NCI-H1048 (cell line): ENCODE measurements at places on chromosomes 6 and 20.

DNA sequence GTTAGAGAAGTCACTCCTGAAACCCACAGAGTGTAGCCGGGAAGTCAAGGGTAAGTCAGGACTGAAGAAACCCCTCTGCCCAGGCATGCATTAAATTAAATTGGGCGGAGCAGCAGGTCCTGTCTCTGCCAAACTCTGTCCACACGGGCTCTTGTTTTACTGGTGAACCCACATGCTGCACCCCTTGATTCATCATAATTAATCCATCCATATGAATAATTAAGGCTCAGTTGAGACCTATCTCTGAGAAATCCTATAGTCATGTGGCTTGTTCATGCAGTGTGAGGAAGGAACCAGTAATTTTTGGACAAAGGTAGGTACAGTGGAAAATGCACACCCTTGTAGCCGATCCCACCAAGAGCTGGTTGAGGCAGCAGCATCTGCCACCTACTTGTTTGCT is 43.0 kb downstream of the PXDC1 start:
- DNase-seq = no peak

DNA sequence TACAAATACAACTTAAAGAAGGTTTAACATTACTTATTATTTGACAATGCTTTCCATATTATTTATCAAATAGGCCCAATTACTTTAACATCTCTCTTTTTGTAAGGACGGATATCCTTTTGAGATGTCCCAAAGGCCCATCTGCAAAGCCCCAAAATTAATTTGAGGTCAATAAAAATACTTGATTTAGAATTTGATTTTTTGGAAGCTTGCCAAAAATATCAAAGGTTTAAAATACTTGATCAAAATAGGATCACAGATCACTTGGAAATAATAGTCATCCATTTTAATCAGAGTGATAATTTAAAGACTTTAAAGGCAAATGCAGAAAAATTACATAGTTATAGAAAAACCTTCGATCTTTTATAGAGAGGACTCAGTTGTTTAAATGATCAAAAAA is 8.1 kb downstream of the C6orf58 start:
- DNase-seq = no peak

DNA sequence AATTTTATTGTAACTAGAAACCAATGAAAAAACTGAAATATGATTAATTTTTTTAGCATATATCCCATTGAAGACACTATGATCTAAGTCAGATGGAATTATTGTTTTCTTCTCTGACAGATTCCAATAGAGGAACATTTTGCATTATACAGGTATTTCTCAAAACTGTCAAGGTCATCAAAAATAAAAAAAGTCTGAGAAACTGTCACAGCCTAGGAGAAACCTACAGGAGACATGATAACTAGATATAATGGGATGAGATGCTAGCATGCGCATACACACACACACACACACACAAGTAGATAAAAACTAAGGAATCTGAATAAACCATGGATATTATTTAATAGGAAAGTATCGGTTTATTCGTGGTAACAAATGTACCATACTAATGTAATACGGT is 161.9 kb upstream of the HCRTR2 start:
- DNase-seq = no peak

GRCh38 chr6:151681433-151682059 is 125.9 kb upstream of the ESR1 start:
- DNase-seq = no peak

DNA sequence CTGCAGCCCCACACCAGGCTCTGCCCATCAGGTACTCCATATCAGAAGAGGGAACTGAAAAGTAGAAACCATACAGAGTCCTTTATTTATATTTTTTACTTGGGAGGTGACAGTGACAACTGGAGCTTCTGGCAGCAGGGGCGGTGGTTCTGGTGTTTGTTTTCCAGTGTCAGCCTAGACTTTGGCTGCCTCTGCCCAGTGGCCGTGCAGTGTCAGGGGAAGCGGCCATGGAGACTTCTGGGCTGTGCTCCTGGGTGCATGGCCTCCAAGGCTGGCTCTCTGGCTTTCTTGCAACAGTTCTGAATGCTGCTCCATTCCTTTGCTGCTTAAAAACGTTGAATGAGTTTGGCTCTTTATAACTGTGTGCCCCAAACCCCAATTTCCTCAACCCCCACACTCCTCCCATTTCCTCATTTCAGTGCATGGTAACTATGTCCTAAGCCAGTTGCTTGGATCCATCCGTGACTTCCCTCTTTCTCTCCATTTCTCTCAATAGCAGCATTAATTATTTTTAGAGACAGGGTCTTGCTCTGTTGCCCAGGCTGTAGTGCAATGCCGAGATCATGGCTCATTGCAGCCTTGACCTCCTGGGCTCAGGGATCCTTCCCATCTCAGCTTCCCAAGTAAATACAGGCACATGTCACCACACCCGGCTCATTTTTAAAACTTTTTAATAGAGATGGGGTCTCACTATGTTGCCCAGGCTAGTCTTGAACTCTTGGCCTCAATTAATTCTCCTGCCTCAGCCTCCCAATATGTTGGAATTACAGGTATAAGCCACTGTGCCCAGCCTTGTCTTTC is 141.1 kb upstream of the SGK1 start:
- DNase-seq = no peak

DNA sequence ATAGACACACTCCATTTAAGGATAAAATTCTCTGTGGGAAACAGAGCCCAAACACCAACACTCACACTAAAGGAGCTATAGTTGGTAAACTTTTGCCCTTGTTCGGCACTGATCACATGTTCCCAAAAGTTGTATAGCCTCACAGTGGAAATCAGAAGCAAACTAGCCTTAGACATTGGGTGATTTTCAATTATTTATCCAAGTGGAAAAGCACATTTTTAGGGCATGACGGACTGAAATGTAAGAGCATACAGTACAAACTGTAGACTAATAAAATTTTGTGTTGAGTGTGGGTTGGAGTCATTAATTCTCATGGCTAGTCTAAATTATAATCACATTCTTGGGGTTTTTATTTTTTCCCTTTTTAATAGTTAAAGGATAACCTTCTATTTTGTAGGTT is 202.4 kb downstream of the MOXD1 start:
- no peak for DNase-seq

GRCh38 chr6:38182426-38182825 is 362.9 kb downstream of the ZFAND3 start:
- DNase-seq = no peak

DNA sequence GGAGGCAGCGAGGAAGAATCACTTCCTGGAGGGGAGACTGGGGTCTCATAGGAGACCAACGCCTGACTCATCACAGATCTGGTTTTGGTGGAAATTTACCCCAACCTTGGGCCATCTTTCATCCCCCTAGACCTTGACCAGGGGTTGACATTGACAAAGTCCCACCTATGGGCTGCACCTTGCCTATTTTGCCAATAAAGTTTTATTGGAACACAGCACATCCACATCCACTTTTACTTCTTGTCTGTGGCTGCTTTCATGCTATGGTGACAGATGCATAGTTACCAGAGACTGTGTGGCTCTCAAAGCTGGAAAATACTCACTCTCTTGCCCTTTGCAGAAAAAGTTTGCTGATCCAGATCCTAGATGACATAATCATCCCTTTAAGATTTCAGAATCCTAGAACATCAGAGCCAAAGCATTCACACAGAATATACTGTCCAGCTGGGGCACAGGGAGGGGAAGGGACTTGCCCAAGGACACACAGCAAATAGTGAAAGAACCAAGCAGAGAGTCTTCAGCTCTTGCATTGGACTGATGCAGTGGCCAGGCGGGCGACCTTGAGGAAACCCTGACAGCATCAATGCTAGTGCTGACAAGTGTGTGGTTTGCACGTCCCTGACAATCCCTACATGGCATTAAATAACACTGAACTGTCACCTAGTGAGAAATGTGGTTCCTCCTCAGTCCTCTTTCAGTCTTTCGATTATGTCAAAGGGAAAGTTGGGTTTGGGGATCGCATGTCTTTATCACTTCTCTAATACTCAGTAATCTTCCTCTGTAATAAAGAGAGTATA is 41.2 kb downstream of the CD40 start:
- no peak for DNase-seq

DNA sequence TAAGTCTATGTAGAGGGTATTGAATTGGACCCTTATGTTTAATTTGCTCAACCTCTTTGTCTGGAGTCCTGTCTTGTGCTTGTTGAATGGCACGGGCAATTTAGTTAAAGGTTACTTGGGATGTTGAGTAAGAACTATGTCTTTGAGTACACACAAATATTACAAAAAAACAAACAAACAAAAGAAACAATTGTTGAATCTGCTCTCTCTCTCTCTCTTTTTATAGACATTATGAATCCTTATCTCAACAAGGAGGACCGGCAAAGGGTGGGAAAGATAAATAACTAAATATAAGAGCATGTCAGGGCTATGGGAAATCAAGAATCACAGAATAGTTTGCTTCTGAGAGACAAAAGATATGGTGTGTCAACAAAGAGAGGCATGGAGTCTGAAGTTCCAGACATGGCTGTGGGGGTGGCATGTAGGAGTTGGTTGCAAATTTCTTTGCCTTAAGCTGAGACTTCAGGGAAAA is 608.6 kb downstream of the UTRN start:
- no peak for DNase-seq

GRCh38 chr6:53361549-53362031 is 12.8 kb upstream of the ELOVL5 start:
- no peak for DNase-seq

DNA sequence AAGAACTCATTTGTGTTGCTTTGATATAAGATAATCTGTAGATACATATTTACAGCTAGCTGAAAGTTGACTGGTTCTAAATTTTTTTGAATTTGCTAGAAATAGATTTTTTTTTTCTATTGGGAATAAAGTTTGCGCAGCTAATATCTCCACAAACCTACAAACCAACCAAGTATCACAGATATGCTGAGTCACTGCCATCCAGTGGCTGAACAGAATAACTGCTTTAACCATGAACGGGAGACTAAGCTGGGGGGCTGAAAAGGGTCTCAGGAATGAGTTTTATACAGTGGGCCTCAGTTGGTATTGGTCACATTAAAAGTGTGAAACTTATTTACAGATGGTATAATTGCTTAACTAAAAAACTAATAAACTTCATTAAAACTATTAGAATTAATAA is 326.7 kb upstream of the CNR1 start:
- DNase-seq = no peak

DNA sequence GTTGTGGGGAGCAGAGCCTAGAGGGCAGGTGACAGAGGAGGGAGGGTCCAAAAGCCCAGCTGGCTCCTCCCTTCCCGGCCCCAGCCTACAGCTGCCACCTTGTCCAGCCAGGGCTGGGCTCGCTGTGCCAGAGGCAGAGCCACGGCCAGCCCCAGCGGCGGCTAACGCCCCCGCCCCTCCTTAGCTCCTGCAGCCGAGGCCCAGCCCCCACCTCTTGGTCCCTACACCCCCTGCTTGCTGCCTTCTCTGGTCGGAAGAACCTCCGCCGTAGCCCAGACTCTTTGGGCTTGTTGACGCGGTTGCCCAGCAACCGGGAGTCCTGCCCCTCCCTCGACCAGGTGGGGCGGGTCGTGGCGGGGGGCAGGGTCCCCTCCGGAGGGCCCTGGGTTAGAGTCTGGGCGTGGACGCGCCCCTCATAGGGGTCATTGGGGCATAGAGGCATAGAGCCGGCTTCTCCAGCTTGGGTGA is 521 bp upstream of the LKAAEAR1 start:
- DNase-seq = no peak

DNA sequence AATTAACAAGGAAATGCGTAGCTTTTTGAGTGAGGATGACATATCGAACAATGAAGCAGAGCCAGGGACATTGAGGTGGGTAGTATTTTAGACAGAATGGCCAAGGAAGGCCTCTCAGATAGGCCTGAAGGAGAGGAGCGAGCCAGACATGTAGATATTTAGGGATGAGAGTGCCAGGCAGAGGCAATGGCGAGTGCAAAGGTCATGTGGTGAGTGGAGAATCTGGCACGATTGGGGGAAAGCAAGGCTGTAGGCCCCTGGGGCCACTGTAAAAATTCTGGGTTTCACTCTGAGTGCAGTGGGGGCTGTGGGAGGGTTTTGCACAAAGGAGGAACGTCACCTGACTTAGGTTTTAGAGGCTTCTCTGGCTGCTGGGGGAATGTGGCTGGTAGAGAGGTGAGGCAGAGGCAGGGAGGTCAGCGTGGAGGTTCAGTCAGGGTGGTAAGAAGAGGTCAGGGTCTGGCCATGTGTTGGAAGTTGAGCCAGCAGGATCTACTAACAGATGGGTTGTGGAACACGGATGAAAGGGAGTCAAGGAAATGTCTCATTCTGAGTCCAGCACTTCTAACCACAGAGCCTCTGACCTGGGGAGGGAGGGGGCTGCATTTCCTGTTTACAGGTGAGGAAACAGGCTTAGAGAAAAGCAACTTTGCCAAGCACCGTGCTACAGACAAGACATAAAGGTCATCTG is 11.3 kb downstream of the SIRPA start:
- no peak for DNase-seq

DNA sequence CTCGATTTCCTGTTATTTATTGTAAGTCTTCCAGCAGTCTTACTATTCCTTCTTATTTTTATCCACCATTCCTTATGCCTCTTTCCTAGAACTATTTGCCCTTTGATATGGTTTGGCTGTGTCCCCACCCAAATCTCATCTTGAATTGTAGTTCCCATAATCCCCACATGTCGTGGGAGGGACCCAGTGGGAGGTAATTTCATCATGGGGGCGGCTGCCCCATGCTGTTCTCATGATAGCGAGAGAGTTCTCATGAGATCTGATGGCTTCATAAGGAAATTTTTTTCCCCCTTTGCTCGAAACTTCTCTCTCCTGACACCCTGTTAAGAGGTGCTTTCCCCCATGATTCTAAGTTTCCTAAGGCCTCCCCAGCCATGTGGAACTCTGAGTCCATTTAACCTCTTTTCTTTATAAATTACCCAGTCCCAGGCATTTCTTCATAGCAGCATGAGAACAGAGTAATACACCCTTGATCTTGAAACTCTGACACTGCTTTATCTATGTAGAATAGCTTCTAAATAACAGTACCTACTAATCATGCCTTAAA is 48.8 kb downstream of the PLN start:
- DNase-seq = no peak

- DNase-seq = no peak
Observed at GRCh38 chr20:41173791-41174341, 36.5 kb downstream of the PLCG1 start.

- no peak for DNase-seq
Observed at GRCh38 chr6:80789912-80790570, 683.6 kb downstream of the BCKDHB start.

GRCh38 chr6:80165819-80166218 is 59.3 kb downstream of the BCKDHB start:
- no peak for DNase-seq

GRCh38 chr6:167470836-167471547 is 146.1 kb downstream of the TTLL2 start:
- no peak for DNase-seq
